Lung (tissue), 17 donors: ENCODE measurements at places on chromosomes 3 and 15. TPM values are rescaled to one million over a fixed set of nuclear protein-coding genes. Genes with fewer than 3 reads are reported as not detected.

GRCh38 chr15:36284911-36285310 lies 294.5 kb upstream of the CDIN1 start:
- no peaks in the 10 kb centered on the region for H3K27me3 ChIP-seq
- H3K36me3 ChIP-seq = no peaks in the 10 kb centered on the region
- DNase-seq = no peak
- no peak overlapping the region for H3K4me3 ChIP-seq
- H3K4me1 ChIP-seq = no peaks in the 10 kb centered on the region
- H3K27ac ChIP-seq = no peak overlapping the region

DNA sequence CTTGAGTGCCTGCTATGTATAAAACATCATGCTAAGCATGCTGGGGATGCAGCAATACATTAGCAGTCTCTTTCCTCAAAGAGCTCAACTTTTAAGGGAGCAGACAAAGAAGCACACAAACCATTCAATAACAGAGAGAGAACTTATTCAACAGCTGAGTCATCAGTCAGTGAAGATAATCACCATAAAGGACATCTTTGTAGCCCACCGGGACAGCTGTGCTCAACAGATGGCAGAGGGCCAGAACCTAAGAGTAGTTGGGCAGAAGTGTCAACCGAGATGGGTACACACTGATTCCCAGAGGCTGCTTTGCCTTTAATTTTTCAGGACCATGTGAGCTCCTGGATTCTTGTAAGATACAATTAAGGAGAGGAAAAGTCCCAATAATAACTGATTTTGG lies 4.2 kb upstream of the RAB8B start:
- no peak overlapping the region for H3K4me3 ChIP-seq
- H3K27me3 ChIP-seq = no peaks in the 10 kb centered on the region
- no peak overlapping the region for H3K27ac ChIP-seq

- no peak overlapping the region for H3K4me3 ChIP-seq
- no peak overlapping the region for H3K27ac ChIP-seq
- DNase-seq = no peak
These were observed 627.2 kb downstream of the ZIC1 start for GRCh38 chr3:148036331-148036876.

- H3K4me3 ChIP-seq = no peak overlapping the region
- no peak for DNase-seq
- no peaks in the 10 kb centered on the region for H3K4me1 ChIP-seq
- no peaks in the 10 kb centered on the region for H3K36me3 ChIP-seq
- H3K27ac ChIP-seq = no peak overlapping the region
These were observed 18.1 kb downstream of the CX3CR1 start for GRCh38 chr3:39261726-39262125.

DNA sequence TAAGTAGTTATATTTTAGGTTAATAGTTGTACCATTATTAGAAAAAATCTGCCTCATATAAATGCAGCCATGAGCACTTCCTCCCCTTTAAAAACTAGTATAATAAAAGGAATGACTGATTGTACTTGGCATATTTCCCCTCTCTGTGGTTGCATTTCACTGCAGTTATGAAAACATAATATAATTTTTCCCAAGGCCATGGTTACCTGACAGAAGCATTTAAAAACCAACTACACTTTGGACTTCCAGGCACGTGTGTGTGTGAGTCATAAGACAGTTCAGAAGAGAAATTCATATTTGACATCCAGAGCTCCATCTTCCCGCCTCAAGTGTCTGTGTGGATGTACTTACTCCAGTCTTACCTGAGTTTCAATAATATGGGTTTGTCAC lies 828.2 kb upstream of the CFAP20DC start:
- no peaks in the 10 kb centered on the region for H3K27me3 ChIP-seq
- no peaks in the 10 kb centered on the region for H3K4me1 ChIP-seq
- DNase-seq = no peak
- no peaks in the 10 kb centered on the region for H3K36me3 ChIP-seq

DNA sequence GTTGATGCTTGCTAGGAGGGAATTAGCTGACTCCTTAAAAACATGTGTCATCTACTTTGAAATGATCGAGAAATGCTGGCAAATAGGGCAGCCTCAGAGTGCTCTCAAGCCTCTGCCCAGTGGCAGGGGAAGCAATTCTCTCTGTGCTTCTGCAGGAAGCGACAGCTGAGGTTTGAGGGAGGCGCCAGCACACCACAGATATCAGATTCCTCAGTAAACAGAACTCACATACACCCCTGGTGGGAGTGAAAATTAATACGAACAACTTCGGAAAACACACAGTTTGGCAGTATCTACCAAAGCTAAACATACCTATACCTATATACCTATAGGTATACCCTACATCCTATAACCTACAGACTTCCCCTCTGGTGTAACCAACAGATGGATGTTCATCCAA lies 61.3 kb downstream of the NSMCE3 start:
- H3K27me3 ChIP-seq = no peaks in the 10 kb centered on the region
- peak; percentile 72 for DNase-seq
- H3K4me3 ChIP-seq = no peak overlapping the region
- no peaks in the 10 kb centered on the region for H3K36me3 ChIP-seq
- no peak overlapping the region for H3K27ac ChIP-seq

- no peak overlapping the region for H3K27ac ChIP-seq
- H3K4me1 ChIP-seq = peaks cover 4% of the 10 kb centered on the region
- H3K27me3 ChIP-seq = no peaks in the 10 kb centered on the region
- H3K4me3 ChIP-seq = no peak overlapping the region
- no peak for DNase-seq
- peaks cover 7% of the 10 kb centered on the region for H3K36me3 ChIP-seq
These were observed 5.3 kb upstream of the NCK1 start for GRCh38 chr3:136856665-136857064.

DNA sequence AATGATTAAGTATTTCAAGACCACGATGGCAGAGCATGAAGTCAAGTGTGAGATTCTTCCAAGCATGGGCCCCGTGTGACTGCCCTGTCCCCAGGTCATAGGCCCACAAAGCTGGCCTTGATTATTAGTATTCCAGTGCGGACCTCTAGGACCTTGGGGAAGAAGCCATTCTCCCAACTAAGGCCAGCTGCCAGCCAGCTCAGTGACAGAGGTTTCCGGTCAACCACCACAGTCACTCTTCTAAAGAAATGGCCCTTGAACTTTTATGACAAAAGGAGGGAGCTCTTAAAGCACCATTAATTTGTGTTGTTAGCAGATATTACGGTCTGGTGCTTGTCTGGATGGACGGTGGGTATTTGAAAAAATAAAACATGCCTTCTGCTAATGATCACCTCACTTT lies 28.0 kb downstream of the FAM3D start:
- no peak overlapping the region for H3K4me3 ChIP-seq
- H3K4me1 ChIP-seq = no peaks in the 10 kb centered on the region
- no peaks in the 10 kb centered on the region for H3K27me3 ChIP-seq

GRCh38 chr3:135133905-135134683 lies 339.0 kb downstream of the EPHB1 start:
- no peak overlapping the region for H3K27ac ChIP-seq
- H3K36me3 ChIP-seq = no peaks in the 10 kb centered on the region
- H3K27me3 ChIP-seq = no peaks in the 10 kb centered on the region
- no peaks in the 10 kb centered on the region for H3K4me1 ChIP-seq
- H3K4me3 ChIP-seq = no peak overlapping the region

DNA sequence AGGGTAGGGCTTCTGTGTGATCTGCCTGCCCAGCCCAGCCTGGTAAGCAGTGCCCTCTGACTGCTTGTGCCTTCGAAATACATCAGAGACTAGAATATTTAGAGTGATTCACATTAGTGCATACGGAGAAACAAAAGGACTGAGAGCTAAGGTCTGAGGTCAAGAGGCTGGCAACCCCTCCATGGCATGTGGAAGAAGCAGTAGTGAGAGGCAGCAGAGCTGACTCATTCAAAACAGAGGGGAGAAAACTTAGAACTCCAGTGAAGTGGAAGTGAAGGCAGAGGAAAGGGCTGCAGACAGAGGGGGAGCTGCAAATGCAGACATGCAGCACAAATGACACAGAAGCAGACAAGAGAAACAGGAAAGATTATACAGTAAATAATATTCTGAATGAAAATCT lies 61.6 kb downstream of the ULK4 start:
- H3K4me1 ChIP-seq = no peaks in the 10 kb centered on the region
- no peak for DNase-seq
- no peaks in the 10 kb centered on the region for H3K36me3 ChIP-seq
- no peak overlapping the region for H3K27ac ChIP-seq
- no peak overlapping the region for H3K4me3 ChIP-seq

DNA sequence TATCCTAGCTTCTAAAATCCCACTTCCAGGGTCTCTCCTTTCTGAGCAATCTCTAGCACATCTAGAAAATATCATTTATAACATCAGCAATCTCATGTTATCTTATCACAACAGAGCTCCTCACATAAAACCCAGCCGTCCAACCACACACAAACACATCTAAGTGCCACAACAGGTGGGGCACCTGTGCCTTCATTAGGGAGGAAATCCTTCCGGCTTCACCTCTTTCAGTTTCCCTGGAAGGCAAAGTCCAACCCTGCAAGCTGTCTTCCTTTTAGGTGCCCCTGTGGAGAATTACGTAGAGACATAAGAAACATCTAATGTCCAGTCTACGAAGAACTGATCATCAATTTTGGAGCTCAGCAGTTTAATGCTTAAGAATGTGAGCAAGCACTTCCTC lies 1.6 kb downstream of the ZDHHC3 start:
- no peaks in the 10 kb centered on the region for H3K27me3 ChIP-seq
- H3K36me3 ChIP-seq = no peaks in the 10 kb centered on the region
- H3K27ac ChIP-seq = no peak overlapping the region

- no peaks in the 10 kb centered on the region for H3K36me3 ChIP-seq
- H3K27me3 ChIP-seq = no peaks in the 10 kb centered on the region
- DNase-seq = no peak
These were observed 50.4 kb downstream of the TCF12 start for GRCh38 chr15:56968821-56969220.

- no peak for DNase-seq
- H3K4me3 ChIP-seq = no peak overlapping the region
- no peak overlapping the region for H3K27ac ChIP-seq
- H3K36me3 ChIP-seq = no peaks in the 10 kb centered on the region
- no peaks in the 10 kb centered on the region for H3K27me3 ChIP-seq
- no peaks in the 10 kb centered on the region for H3K4me1 ChIP-seq
These were observed 22.6 kb upstream of the COMMD4 start for GRCh38 chr15:75313116-75313845.

The MORC1 gene
- not detected for total RNA-seq

The PLA2G4E gene
- 1.7 TPM for total RNA-seq

The AQR gene
- 41.3 TPM for total RNA-seq

The WWTR1 gene
- total RNA-seq = 88.9 TPM

The PDIA3 gene
- 580 TPM for total RNA-seq

The STARD5 gene
- total RNA-seq = 7.0 TPM

The SKOR1 gene
- total RNA-seq = 0.46 TPM

The HACL1 gene
- 27.5 TPM for total RNA-seq
